ENCODE measurements at places on chromosomes 1 and 21.

- no peak for DNase-seq
Observed at GRCh38 chr1:93338387-93339146, 7.1 kb upstream of the DR1 start.

DNA sequence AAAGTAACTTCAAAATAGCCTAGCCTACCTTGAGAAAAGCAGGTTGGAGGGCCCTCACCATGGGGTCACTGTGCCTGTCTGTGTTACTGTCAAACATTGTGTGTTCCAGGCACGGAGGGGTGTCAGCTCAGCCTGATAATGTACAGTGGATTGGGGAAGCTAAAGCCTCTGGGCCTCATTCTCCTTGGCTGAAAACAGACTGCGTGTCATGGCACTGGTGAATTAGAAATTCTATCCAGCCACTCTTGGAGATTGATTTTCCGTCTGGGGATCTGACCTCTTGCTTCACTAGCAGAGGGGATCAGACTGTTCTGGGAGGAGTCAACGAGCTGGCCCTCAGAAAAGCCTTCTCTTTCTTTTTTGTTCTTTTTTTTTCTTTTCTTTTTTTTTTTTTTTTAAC, 123.5 kb upstream of the HOOK1 start:
- DNase-seq, result no peak

DNA sequence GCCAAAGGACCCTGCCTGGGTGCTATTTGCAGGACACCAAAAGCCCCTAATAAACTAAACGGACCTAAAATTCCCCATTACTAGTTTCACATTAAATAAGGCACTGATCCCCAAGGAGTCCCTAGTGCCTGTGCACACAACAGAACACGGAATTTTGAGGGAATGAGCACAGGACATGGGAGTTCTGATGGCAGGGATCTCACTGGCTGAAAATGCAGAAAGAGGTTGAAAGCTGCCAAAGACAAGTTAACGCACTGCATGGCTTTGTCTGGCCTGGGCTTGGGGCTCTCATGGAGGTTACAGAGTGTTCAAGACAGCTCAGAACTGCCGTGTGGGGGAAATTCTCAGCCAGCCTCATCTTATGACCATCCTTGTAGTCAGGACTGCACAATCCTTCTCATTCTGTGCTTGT, 15.6 kb upstream of the ATP1B1 start:
- DNase-seq, result no peak

DNA sequence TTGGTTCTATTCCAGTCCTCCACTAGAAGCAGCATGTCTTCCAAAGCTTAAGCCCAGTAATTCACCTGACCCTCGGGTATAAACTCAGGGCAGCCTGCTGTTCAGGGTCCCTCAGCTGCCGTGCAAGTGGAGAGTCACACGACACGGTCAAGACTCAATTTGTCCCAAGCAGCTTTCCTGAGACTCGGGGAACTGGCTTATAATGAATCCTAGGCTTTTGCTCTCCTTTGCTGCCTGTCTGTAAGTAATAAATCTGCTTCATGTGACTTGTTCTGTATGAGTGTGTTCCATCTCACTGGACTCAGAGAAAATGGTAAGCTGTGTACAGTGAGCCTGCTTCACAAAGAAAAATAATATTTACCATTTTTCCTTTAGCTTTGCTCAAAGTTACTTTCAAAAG, 119.8 kb downstream of the CYYR1 start:
- no peak for DNase-seq

GRCh38 chr1:29767769-29768425, 531.6 kb downstream of the PTPRU start:
- no peak for DNase-seq

DNA sequence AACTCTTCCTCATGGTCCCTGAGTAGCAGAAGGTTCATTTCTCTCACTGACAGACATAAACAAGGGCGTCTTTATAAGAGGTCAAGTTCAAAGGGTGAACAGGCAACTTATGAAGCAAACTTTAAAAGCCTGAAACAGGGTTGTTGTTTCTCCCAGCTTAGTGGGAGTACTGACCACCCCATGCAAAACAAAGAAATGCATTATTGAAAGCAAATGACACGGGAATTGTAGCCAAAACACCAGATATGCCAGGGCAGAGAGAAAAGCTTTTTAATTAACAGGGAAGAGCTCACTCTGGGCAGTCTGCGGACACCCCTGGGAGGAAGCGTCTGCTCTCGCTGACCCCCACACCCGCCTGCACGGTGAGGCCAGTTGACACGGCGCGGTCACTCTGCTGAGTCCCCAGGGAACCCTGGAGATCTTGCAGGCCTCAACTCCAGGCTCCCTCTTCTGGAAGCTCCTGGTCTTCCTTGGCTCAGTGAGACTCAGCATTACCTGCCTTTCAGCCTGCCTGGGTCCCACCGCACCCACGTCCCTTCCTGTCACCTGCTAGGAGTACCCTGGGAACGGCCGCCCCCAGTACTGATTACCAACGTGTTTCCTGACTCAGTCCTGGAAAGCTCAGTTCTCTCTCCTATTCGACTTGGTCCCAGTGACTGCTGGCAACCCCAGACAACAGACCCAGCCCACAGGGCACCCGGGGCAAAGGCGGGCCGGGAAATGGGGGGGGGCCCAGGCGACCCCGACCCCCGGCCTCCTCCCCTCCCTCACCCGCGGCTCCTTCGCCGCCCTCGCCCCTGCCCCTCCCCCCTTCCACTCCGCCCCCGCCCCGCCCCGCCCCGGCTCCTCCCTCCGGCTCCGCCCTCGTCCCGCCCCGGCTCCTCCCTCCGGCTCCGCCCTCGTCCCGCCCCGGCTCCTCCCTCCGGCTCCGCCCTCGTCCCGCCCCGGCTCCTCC, 972 bp downstream of the CFAP410 start:
- peak; percentile 41 for DNase-seq

- DNase-seq, result no peak
Observed at GRCh38 chr1:61368876-61369275, 286.5 kb downstream of the NFIA start.

GRCh38 chr1:174165471-174166137, 6.3 kb downstream of the RABGAP1L start:
- DNase-seq, result peak; percentile 2

GRCh38 chr1:109826930-109827349, 63.2 kb upstream of the EPS8L3 start:
- DNase-seq, result no peak

DNA sequence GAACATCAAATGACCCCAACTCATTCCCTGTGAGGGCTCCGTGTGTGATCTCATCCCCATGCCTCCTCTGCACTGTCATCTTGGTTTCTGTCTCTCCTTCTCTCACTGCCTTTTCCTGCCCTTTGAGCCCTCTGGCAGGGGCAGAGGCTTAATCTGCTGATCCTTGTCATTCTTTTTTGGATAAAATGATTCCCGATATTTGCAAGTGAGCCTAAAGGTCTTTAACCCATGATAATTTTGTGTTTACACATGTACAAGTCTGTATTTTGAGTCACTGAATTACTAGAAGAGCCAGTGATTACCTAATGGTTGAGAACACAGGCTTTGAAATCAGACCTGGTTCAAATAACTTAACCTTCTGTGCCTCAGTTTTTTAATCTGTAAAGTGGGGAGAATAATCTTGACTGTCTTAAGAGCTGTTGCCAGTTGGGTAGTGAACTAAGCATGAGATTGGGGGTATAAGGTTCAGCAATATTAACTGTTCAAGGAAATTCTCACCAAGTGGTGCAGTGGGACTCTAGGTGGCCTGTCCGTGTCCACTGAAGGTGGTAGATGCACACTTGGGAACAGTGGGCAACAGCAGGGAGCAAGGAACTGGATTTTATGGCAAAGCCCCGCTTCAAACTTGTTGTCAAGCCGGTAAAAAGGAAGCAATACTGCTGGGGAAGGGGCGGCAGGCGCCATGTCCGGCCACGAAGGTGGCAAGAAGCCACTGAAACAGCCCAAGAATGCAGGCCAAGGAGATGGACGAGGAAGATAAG, 1.6 kb downstream of the ECHDC2 start:
- no peak for DNase-seq

DNA sequence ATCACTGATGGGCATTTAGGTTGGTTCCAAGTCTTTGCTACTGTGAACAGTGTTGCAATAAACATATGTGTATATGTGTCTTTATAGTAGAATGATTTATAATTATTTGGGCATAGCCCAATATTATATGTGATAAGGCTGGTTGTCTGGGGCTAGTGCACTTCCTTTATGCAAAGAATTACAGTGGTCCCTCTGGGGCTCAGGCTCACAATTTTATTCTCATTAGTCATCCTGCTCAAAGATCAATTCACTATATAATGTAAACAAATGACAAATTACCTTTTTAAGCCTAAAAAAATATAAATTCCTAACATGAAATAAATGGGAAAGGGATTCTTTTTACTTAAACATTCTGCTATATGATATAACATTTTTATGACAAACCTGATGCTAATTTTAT, 5.0 kb downstream of the PLPPR4 start:
- no peak for DNase-seq

DNA sequence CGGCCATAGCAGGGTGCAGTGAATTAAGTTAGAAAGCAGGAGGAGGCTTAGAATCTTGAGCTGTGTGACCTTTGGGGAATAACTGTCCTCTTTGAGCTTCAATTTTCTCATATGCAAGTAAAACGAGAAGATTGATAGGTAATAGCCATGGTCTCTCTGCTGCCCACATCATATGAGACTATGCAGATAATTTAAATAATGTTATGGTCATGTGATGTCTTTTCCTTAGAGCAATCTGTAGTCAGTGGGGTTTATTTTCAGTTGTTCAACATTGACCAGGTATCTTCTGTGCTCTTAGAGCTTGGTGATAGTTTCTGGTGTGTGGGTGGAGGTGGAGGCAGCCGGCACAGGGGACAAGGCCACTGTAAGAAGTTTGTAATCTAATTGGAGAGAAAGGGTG, 537.1 kb downstream of the KIF26B start:
- no peak for DNase-seq

- no peak for DNase-seq
Observed at GRCh38 chr1:115325874-115326273, 12.2 kb downstream of the NGF start.

- no peak for DNase-seq
Observed at GRCh38 chr1:114779722-114780121, 763 bp downstream of the SIKE1 start.

GRCh38 chr21:37682966-37683365, 233.3 kb downstream of the KCNJ6 start:
- no peak for DNase-seq

DNA sequence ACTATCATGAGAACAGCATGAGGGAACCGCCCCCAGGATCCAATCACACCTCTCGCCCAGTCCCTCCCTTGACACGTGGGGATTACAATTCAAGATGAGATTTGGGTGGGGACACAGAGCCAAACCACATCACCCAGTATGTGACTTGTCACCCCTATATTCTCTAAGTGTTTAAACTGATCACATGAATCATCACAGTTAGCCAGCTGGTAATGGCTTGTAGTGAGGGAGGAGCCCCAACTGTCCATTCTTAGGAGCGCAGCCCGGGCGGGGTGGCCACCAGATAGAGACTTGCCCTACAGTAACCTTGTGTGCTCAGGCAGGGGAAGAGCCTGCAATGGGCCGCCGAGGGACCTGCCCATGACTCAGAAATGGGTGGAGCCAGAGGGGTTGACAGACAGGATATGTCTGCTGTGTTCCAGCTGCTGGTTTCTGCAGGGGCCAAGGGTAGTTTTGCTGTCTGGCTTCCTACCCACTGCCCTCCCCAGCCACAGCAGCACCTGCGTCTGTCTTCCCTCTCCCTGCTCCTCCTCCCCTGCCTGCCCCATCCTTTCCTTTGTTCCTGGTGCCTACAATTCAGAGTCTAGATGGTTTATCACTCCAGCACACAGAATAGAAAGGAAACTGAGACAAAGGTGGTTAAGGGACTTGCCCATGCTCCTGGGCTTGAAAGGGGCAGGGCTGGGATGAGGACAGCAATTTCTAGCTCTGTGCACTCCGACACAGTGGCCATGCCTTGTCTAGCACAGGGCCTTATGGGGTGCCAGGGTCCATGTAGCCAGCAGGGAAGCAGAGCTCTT, 9.2 kb downstream of the ABCG1 start:
- DNase-seq, result peak; percentile 48

DNA sequence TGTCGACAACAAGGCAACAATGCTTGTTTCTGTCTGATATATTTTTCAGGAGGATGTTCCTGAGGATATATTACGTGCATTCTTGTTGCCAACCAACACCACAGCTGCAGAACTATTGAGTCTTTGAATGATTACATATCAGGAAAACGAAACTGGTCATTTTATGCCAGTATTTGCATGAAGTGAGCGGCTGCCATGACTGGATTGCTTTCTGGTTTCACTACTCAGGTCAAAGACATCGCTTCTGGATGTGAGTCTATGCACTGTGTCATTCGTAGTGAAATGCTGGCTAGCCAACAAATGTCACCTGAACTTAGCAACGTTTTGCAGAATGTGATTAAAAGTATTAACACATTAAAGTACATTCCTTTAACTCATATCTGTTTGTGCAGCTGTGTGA, 35.8 kb upstream of the OLFM3 start:
- DNase-seq, result no peak

DNA sequence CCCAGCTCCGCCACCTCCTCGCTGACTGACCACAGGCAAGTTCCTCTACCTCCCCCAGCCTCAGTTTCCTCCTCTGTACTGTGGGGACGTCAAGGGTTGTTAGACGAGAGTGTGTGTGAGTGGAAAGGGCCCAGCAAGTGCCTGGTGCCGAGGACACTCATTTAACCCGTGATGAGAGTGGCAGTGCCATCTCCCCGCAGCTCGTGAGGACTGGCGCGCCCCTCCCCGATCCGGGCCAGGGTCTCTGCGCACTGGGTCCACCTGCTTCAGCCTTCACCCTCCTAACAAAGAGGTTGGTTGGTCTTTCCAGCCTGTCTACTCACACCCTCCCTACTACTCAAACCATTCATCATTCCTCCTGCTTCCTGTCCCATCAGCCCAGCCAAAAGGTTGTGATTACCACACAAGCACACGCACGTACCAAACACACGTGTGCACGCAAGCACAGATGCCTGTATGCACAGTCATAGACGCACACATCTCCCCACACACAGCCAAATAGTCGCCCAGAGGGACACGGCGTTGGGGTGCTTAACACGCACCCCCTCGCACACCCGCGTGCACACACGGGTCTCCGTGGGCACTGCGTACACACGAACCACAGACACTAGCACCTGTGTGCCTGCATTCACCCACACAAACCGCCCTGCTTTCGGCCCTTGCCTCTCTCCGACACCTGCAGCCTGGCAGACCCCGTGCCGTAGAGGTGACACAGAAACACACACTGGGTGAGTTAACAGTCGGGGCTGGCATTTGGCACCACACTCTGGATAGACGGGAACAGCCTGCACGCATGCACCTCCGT, 39.3 kb downstream of the TAS1R2 start:
- DNase-seq, result no peak
